Suppressor macrophage (primary cell): ENCODE measurements at places on chromosomes 7 and 10.

GRCh38 chr7:122884186-122884585 is 2.1 kb downstream of the CADPS2 start:
- DNase-seq: no peak

DNA sequence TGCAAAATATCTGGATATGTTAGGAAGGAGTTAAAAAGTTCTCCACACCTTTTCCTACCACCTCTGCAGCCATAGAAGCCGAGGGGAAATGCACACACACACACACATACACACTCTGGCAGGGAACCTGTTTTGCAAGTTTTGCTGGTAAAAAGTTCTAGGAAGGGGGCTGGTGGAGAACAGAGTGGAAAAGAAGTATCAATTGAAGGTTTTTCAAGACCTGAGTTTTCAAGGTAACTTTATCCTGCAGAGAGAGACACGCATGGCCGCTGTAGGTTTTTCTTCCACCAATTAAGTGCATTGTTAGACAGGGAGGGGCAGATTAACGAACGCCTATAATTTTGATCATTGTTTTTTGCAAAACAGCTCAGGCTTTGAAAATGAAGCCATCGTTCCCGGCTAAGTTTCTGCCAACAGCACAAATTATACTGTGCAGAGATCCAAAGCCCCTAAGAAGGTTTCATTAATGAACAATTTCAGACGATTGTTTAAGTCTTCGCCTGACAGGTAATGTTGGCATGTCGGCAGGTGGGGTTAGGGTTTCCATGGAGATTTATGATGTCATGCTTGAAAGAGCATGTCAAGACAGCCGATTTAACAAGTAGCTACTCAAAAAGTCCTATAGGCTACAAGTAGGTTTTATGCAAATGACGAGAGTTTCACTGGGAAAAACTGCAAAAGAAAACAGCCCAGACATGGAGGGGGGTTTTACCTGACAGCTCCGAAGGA is 29.7 kb downstream of the KIAA1217 start:
- no peak for DNase-seq

DNA sequence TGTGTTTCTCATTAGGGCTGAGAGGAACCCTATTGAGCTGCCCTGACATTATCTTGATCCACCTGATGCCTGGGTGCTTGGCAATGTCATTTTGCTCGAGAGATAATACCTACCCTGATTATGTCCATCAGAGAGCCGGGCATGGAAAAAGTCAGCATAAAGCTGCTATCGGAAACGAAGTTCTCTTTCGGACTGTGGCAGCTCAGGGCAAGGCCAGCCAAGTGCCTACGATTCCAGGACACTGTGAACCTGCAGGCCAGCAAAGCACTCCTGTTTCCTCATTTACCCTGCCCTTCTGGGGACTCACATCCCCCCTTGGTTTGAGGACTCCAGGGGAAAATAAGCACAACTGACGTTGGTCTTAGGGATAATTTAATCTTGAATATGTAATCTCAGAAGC is 25.2 kb upstream of the NPTX2 start:
- no peak for DNase-seq

- DNase-seq: peak; percentile 45
These were observed 14.3 kb downstream of the NOD1 start for GRCh38 chr7:30464231-30464671.

GRCh38 chr10:99161165-99161564 is 74.5 kb downstream of the HPSE2 start:
- DNase-seq: no peak

DNA sequence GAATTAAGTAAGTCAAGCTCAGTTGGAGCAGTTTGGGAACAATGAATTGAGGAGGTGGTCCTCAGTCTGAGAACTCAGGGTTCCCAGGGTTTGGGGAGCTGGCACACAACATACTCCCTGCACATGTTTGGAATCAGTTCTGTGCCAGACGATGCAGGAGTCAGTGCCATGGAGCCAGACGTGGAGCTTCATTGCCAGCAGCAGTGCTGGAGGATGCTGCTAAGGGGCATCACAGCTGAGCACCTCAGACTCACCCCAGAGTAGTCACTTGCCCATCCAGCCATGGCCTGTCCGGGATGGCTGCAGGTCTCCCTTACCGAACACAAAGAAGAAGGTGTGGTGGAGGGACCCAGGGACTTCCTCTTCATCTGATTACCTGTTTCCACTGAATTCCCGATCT is 7.9 kb downstream of the GIMAP5 start:
- DNase-seq: no peak

- no peak for DNase-seq
These were observed 115.1 kb upstream of the RET start for GRCh38 chr10:42961796-42962109.

DNA sequence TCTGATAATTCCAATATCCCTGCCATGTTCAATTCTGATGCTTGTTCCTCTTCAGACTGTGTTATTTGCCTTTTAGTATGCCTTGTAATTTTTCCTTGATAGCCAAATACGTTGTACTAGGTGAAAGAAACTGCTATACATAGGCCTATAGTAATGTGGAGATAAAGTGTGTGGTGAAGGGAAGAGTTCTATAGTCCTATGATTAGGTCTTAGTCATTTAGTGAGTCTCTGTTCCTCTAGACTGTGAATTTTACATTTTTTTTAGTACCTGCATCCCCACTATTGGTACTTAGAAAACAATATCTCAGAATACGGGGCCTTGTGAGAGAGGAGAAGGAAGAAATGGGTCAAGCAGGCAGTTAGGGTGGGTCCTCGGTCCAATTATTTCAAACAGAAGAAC is 59.6 kb upstream of the SEMA3E start:
- DNase-seq: no peak

DNA sequence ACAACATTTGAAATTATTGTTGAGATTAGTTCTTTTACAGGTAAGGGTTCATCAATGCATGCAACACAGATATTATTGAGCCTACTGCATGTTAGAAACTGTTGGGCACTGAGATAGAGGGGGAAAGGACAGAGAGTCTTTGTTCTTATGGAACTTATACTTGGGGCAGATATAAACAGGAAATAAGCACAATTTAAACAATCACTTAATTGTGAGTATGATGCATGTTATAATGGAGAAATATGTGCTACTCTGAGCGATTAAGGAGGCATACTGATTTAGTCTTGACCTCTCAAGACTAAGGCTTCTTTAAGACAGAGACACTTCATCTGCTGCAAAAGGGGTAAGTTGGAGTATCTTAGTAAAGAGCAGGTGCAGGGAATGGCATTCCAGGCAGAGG is 593.3 kb downstream of the CCSER2 start:
- DNase-seq: no peak

GRCh38 chr7:82810558-82811259 is 352.0 kb downstream of the PCLO start:
- DNase-seq: peak; percentile 17

DNA sequence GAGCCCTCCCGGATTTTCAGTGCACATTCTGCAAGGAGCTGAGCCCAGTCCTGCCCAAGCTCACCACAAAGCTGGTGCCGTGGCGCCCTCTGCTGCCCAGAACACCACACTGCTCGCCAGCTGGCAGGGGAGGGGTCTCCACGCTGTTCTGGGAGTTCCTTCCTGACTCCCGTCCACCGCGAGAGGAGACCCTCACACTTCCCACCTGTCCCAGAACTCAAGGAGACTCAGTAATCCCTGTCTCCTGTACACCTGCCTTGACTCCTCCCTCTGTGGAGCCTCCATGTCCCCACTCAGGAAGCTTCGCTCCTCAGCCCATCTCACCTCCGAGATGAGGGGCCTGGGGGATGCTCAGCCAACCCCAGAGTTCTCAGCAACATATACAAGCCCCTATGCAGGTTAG is 11.3 kb downstream of the C10orf105 start:
- peak; percentile 73 for DNase-seq

GRCh38 chr7:17608114-17608833 is 309.8 kb downstream of the AHR start:
- peak; percentile 26 for DNase-seq

- DNase-seq: peak; percentile 71
These were observed 732 bp downstream of the FAS start for GRCh38 chr10:88991161-88991898.

- no peak for DNase-seq
These were observed 14.6 kb downstream of the ITGB1 start for GRCh38 chr10:32943395-32943794.

DNA sequence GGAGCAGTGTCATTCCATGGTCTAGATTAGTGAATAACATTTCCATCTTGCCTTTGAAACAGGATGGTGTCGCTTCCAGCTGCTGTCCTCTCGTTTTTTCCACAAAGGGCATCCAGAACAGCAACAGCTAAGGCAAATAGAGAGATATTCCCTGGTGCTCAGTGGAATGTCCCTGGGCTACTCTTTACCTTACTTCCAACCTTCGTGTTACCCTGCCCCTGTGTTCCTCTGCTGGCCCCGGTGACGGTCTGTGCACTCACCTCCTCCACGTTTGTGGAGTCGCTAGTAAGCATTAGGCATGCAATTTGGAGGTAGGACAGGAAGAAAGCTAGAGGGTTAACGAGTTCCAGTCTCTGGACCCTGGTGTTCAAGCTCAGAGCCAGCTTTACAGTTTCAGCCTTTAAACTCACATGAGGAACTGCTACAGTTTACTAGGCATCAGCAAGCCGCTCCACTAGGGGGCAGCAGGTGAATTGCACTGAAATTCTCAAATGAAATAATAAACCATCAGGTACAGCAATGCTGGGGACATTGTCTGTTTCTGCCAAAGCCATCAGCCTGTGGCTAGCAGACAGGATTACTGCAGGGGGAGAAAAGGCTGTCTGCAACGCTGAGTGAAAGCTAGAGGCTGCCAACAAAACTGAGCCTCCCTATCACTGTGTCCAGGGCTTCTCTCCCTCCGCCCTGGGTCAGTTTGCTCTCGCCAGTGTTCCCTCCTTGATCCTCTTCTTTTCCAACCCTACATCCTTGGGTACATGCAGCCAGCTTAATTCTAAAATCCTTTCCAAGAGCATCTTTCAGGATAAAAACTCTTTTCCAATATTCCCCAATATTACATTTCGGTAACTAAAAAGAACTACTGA is 9.0 kb downstream of the MRPL32 start:
- peak; percentile 87 for DNase-seq

DNA sequence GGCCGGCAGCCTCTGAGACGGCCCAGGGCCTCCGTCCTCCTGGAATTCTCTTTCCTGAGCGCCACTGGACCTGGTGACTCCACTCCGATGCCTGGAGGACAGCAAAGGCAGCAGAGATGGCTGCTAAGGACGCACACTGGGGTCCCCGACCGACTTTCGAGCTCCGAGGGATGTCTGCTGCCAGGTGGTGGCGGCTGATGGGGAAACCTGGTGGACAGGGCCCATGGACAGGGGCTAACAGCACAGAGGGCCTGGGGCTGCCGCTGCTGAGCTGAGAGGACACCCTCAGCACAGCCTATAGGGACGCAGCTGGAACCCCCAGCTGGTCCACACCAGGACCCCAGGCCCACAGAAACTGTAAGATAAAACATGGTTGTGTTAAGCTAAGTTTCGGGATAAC is 366.3 kb downstream of the DNAJB6 start:
- DNase-seq: no peak

GRCh38 chr7:45703911-45704682 is 129.9 kb downstream of the ADCY1 start:
- DNase-seq: no peak

- DNase-seq: no peak
These were observed 85.7 kb downstream of the DYNC2I1 start for GRCh38 chr7:158941821-158942605.

- DNase-seq: no peak
These were observed 53.0 kb upstream of the NFKB2 start for GRCh38 chr10:102342458-102342857.

GRCh38 chr7:103630318-103630717 is 184.3 kb upstream of the SLC26A5 start:
- peak; percentile 9 for DNase-seq

GRCh38 chr10:92047215-92047614 is 123.6 kb downstream of the BTAF1 start:
- no peak for DNase-seq

- no peak for DNase-seq
These were observed 130.9 kb downstream of the BMPER start for GRCh38 chr7:34036051-34036920.

GRCh38 chr10:125707541-125708468 is 11.7 kb upstream of the EDRF1 start:
- DNase-seq: no peak

DNA sequence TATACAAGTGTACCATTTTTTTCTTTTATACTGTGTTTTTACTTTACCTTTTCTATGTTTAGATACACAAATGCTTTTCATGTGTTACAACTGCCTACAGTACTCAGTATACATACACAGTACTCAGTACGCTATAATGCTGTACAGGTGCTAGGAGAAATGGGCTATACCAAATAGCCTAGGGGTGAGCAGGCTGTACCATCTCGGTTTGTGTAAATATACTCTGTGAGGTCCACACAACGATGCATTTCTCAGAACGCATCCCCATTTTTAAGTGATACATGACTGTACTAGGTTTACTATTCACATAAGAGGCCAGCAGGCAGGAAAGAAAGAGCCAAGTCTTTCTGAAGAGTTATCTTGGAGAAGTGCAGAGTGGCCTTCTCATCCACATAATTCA is 426.4 kb upstream of the MTPN start:
- DNase-seq: no peak

DNA sequence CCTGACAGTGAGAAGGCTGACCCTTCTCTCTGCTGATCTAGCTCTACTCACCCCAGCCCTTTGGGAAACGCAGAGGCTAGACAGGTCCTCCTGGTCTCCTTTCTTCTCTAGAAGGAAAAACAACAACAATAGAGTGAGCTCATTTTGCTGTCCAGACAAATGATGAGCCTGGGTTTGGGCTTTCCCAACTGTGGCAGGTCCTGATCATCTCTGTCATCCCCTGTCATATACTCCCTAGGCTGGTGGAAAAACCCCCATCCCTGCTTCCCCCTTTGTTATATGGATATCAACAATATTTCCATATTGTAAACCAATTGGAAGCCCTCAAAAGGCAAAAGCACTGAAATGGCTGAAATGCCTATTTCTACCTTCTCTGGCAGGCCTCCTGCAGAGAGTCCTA is 9.2 kb upstream of the DDIT4 start:
- no peak for DNase-seq

DNA sequence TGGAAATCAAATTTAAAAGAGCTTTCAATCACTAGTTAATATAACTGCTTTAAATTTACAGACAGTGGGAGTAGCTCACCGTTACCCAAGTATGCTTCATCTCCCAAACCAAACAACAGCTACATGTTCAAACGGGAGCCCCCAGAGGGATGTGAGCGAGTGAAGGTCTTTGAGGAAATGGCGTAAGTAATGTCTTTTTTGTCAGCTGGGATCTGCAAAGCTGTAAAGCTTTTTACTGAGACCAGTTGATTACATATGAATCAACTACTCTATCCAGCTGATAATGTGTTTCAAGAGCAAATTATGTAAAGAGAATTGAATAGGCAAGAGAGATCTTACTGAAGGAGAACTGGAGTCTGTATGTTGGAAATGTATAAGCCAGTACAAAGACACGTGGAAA is 116.2 kb downstream of the GLCCI1 start:
- DNase-seq: no peak

- peak; percentile 67 for DNase-seq
These were observed 135.4 kb downstream of the LRRC4 start for GRCh38 chr7:127895814-127896280.
